Stimulated activated naive CD4-positive, alpha-beta T cell treated with Interleukin-2 at 50 U/mL for 16 hours (primary cell): ENCODE measurements at places on chromosomes 3 and 15.
A peak's percentile ranks its signal among the peaks of the same experiment; 100 is the strongest.

- DNase-seq, result no peak
Measured at GRCh38 chr15:48688493-48688892, 43.0 kb upstream of the FBN1 start.

GRCh38 chr15:81929557-81929956 is 116.3 kb downstream of the MEX3B start:
- DNase-seq, result no peak

DNA sequence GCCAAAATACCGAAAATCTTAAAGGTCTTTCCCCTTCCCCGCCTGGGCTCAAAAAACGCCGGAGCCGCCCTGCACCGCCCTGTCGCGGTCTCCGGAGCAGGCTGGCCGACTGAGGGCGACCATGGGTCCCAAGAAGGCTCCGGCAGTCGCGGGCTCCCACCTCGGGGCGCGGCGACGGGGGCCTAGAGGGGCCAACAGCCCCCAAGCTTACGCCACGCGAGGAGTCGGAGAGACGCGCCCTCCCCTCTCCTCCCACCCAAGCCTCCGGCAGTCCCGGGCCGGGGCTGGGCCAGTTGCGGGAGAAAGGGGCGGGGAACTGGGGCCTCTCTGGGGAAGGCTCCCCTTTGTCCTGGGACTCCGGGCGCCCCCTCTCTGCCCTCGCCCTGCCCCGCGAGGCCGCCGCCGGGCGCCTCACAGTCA is 69.2 kb downstream of the GOLGA8B start:
- DNase-seq, result no peak

DNA sequence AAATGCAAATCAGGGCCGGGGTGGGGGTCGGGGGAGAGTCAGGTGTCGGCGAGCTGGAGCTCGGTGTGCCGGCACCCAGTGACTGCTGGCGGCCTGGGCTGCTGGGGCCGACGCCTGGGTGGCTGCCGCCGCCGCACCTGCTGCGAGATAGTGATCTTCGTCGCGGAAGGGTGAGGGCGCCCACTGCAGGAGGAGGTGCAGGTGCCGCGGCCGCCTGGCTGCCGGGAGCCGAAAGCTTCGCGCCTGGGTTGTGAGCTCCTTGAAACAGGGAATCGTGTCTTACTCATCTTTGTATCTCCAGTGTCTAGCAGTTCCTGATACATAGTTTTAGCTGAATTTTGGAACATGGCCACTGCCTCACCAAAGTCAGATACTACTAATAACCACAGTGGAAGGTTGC is 64.0 kb upstream of the CPOX start:
- peak; percentile 3 for DNase-seq

GRCh38 chr3:182735672-182736071 is 57.6 kb upstream of the ATP11B start:
- no peak for DNase-seq

DNA sequence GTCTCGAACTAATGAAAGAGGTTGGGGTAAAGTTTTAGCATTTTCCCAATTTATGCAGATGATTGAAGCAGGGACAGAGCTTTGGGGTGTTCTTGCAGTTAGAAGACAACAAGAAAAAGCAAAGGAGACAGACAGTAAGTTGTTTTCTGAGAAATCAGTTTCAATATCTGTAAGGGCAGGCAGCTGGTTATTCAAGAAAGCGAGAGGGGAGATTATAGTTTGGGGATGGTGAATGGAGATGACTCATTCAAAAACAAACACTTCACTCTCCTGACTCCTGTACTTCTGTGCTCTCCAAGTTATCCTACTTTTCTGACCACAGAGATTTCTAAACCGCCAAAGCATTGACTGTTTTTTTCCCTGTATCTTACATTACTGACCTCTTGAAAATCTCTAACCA is 352.0 kb downstream of the GAP43 start:
- DNase-seq, result no peak

- DNase-seq, result no peak
Measured at GRCh38 chr15:25721605-25721955, 141.5 kb downstream of the ATP10A start.

- no peak for DNase-seq
Measured at GRCh38 chr15:79365765-79366164, 54.9 kb downstream of the TMED3 start.

- DNase-seq, result no peak
Measured at GRCh38 chr3:13254028-13254951, 165.8 kb downstream of the NUP210 start.

GRCh38 chr3:152257563-152258035 is 11.1 kb upstream of the MBNL1 start:
- DNase-seq, result no peak

GRCh38 chr15:74808840-74809229 is 3.8 kb upstream of the LMAN1L start:
- no peak for DNase-seq

DNA sequence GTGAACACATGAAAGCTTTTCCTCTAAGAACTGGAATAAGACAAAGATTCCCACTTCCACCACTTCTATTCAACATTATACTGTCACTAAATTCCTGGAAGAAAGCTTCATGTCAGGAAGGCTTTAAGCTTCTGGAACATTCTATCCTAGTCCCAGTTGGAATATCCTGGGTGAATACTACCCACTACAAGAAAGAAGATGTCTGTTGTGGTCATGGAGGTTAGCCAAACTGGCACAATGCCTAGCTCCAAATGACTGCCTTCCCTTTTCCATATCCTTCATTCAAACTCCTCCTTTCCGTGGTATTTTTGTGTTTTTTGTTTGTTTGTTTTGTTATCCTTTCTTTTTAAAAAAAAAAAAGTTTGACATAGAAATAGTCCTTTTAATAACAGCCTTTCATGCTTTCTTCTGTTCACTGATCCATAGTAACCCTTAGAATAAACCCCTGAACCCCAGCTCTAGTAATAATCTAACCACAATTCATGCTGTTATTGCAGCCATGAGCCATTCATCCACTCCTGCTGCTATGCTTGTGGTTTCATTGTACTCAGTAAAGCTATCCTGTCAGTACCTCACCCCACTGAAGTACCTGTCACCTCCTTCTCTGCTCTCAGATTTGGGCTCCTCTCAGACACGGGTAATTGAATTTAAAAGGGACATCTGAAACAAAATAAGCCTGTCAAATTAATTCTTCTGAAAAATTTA is 447.5 kb downstream of the IGSF11 start:
- DNase-seq, result no peak

- DNase-seq, result no peak
Measured at GRCh38 chr15:87949151-87949574, 307.4 kb downstream of the NTRK3 start.

DNA sequence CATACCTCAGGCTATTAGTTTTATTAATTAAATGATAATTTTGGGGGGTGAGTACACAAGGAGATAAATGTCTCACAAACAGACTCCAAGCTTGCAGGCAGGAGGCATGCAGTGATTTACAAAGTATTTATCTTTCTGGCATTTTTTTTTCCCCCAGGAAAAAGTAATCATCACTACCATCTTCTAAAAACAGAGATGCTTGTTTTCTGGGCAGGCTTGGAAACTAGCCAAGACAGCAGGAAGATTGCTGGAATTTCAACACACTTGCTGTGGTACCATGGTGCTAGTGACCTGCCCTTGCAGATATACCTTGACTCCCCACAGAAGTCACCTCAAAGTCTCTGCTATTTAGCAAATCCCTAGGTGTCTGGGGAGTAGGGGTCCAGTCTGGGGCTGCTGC is 732.8 kb upstream of the CFAP20DC start:
- no peak for DNase-seq

- DNase-seq, result no peak
Measured at GRCh38 chr15:30041868-30042267, 40.9 kb upstream of the GOLGA8J start.

GRCh38 chr15:79431636-79432344 is at the start of gene MINAR1:
TSS of gene MINAR1 (plus strand) at chr15:79432336. CDS start at chr15:79456148, 23,812 bp downstream.
- DNase-seq, result no peak

DNA sequence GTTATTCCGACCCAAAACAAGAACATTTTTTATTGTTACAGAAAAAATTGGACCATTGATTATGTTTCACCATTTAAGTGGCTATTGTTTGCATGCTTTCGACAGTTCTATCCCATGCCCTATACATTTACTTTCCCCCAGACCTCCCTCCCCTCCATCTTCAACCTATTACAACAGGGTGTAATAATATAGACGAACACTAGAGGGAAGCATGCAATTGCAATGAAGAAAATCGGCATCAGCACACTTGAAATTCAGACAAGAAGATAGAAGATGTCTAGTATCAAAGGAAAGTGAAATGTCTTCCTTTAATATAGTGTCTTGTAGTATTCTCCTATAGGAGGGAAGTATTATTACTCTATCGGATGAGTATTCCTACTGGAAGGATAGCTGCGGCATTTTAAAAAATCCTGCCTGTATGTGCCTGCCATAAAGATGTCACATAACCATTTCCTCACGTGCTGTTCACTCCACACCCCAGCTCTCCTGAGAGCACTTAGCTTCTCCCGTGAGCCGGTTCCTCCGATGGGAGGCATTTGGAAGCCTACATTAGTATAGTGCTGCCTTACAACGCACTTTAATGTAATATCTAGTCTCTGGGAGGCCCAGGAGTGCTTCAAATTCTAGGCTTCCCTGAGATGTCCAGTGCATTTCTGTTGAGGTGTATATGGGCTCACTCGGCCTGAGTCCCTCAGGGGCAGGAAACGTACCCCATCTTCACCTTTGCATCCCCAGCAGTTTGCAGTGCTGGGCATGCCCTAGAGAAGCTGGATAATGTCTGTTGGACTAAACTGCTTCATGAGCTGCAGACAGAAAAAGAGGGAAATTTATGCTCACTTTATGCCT is 17.8 kb upstream of the ERICH6 start:
- DNase-seq, result no peak

- DNase-seq, result no peak
Measured at GRCh38 chr3:37779289-37780152, 82.2 kb upstream of the CTDSPL start.

- no peak for DNase-seq
Measured at GRCh38 chr3:195032106-195032759, 238.7 kb downstream of the XXYLT1 start.

GRCh38 chr3:101638261-101638745 is 38.6 kb downstream of the ZBTB11 start:
- DNase-seq, result no peak

DNA sequence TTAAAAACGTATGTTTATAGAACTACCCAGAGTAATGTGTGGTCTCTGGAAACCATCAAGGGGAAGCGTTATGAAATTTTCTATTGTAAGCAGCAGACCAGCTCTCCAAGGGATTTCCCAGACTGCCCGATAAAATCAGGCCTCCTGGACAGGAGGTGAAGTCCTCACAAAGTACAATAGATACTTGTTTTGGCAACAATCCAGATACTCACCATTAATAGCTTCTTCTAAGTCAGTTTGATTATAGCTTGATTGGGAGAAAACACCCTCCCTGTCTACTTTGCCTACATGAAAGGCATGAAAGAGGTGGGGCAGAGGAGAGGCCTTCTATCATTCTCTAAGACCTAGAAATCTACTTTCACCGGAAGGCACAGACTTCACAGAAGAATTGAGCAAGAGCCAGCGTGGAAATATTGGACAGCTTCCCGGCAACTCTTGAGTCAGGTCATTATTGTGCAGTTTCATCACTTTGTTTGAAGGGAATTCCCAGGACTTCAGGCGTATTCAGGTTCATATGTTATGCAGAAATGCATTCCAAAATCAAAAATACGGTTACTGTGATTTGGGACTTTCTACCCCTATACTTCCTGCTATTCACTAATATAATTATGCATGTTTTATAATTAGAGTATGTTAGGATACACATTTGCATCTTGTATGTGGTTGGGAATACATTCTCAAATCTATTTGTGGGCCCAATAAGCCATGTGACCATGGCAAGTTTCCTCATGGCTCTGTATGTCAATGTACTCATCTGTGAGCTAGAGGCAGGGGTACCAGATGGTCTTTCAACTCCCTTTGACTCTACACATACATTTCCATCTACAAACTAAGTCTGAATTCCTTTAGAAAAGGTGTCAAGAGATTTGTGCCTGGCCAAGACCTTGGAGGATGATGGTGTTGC is 103.5 kb downstream of the CD47 start:
- no peak for DNase-seq

GRCh38 chr15:51223771-51224229 is 114.6 kb downstream of the CYP19A1 start:
- DNase-seq, result no peak

DNA sequence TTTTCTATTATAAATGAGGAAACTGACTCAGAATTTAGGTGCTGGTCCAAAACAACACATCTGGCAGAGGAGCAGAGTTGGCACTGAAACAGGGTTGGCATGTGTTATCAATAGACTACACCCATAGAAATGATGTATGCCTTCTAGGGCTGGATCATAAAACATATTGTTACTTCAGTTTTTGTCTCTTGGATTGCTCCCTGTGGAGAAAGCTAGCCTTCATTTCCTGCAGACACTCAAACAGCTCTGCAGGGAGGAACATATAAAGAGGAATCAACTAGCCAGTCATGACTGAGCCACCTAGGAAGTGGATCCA is 507 bp upstream of the MRPL3 start:
- no peak for DNase-seq

GRCh38 chr3:52516509-52517195 is 17.0 kb downstream of the NT5DC2 start:
- DNase-seq, result no peak

DNA sequence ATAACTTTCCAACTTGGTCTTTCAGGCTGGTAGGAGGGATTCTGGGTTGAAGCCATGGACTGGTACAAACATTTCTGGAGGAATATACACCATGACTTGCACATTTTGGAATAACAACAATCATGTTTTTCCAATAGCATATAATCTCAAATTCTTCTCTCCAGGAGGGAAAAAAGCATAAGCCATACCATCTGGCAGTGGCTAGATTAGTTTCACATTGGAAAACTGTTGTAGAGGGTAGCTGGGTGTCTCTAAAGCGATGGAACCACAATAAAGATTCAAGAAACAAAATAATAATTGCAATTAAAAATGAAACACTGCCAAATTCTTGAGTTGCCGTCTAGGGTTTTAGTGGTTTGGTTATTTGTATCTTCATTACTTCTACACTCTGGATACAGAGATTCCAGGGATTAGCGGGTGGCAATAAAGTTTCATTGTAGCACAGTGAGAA is 278.5 kb upstream of the RASGRP1 start:
- DNase-seq, result no peak

DNA sequence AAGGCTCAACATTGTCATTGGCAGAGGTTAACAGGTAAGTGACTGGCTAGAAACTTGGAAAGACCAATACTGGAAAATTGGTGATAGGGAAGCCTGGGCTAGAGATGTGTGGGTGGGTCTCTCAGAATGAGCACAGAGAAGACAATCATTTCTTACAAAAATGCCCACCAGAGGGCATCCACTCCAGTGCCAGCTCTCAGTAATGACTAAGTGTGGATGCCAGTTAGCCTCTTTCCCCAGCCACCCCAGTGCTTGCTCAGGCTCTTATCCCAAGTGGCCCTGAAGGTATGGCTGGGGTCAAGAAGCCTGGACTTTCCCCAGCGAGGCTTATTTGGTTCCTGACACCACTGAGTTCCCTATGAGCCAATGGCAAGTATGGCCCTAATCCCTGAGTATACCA is 115.9 kb upstream of the ST8SIA2 start:
- DNase-seq, result no peak
